CD4-positive, alpha-beta T cell treated with Interleukin-15 for 1 hour (primary cell): ENCODE measurements at places on chromosomes 12 and 14.

- DNase-seq = no peak
Measured at GRCh38 chr12:102957339-102958050, at the start of gene ASCL1. ASCL1 (plus strand) TSS chr12:102957674; CDS start chr12:102958245, 571 bp downstream.

DNA sequence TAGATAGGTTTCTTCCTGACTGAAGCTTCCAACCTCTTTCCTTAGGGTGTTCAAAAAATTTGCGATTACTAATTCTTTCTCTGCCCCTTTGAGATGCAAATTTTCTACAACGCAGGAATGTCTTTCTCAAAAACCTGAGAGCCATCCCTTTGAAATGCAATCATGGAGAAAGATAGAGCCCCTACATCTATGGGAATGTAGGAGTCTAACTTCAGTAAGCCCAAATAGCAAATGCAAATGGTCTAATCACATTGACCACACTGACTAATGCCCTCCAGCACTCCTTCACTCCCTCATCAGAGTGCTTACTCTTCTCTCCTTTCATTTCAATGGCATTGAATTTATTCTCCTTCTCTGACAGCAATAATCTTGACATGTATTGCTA lies 107.1 kb downstream of the SLC6A15 start:
- DNase-seq = no peak

GRCh38 chr12:89427508-89428156 lies 75.3 kb upstream of the DUSP6 start:
- DNase-seq = peak; percentile 29

DNA sequence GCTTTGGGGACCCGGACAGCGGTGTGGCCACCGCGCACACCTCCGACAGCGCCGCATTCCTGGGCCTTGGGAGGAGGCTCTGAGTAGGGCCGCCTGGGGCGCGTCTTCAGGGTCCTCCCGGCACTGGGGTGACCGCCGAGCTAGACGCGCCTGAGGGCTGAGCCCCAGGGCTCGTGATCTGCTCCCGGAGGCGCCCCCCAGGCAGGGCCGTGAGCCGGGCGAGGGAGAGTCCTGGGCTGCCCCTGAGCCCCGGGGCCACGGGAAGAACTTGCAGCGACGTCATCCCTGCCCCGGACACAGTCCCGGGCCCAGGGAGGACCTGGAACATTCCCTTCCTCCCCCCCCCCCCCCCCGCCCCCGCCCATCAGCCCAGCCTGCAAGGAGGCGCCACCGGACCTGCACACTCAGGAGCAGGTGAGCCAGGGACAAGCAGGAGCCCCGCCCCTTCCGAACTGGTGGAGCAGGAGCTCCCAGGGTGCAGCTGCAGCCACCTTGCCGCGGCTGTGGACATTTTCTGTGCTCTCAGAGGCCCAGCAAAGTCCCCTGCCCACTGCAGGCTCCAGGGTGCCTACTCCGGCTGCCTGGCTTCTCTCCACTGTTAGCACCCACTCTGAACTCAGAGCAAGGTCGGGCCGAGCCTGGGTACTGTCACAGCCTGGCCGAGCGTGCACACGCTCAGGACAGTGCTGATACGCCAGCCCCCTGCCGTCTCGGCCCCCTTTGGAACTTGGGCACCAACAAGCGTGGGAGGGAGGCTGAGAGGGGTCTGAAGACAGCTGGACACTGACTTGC lies 50.7 kb downstream of the A2M start:
- no peak for DNase-seq

DNA sequence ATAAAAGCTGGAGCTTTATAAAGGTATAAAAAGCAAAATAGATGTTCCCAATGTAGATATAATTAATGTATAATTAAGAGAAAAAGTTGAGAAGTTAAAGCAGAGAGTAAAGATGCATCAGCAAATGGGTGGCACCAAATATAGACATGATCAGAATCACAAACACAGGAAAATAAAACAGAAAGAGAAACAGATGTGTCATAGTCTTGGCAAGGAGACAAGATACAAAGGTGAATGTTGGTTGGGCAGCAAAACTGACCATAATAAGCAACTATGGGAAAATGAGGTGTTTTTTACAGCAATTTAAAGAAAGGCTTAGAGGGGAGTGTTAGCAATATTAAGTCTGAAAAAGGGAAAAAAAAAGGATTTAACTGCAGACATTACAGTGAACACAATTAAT lies 135.4 kb upstream of the CLEC14A start:
- DNase-seq = no peak

DNA sequence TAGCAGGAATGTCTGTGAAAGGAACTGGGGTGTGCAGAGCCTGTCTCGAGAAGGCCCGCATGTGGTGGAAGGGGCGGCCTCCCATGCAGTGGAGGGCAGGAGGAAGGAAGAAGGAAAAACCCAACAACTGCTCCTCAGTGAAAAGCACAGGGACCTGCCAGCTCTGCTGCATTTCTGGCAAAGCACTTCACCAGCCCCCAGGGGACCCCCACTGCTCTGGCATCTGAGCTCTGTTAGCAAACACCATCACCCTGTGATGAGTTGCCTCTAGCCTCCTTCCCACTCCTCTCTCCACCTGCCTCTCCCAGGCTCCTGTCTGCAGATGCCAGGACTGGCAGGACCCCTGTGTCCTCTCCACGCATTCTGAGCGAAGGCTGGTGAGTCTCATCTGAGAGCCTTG lies 69.0 kb upstream of the DDX11 start:
- DNase-seq = peak; percentile 10

GRCh38 chr12:105399428-105400081 lies 69.1 kb downstream of the C12orf75 start:
- DNase-seq = no peak

- no peak for DNase-seq
Measured at GRCh38 chr14:80867091-80867490, 74.4 kb downstream of the CEP128 start.

DNA sequence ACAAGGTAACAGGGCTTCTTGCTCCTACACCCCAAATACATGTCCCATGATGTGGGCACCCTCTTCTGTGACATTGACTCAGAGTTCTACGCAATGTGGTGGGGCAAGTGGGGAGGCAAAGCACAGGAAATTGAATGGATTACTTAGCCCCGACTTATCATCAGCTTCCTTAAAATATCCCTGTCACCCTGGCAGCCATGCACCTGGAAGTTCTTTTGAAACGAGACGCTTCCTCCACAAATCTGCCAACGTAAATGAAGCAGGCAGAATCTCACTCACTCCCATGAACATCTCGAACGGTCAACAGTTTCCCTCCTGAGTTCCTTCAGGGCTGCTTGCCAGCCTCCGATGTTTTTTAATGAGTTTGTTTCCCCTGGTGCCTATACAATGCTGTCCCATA lies 33.5 kb downstream of the RNFT2 start:
- no peak for DNase-seq

- DNase-seq = no peak
Measured at GRCh38 chr14:34937442-34937841, 45.4 kb upstream of the SRP54 start.

GRCh38 chr14:24072436-24072835 lies 1.1 kb downstream of the CPNE6 start:
- DNase-seq = no peak

DNA sequence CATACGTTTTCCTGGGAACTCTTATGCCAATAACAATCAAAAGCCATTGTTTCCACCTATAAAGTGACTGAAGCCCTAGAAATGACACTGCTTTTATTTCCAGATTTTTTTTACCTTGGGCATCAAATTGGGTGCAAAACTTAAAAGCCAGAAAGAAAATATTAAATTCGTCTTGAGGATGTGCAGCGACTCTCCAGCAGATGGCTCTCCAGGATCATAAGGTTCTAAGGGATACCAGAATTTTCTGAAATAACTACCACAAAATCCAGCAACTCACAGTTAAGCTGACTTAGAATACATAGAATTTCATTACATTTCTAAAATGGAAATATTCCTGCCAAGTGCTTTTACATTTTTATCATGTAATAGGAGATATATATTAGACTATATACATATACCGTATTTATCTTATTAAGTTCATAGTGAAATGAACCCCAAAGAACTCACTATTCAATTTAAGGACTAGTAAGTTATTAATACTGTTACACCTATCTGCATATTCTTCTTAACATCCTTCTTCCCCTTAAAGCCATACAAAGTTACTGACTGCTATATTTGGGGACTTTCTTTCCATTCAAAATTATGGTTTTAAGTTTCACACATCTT lies 44.0 kb downstream of the ARMH4 start:
- no peak for DNase-seq

GRCh38 chr12:3455312-3455711 lies 35.7 kb upstream of the PRMT8 start:
- no peak for DNase-seq

DNA sequence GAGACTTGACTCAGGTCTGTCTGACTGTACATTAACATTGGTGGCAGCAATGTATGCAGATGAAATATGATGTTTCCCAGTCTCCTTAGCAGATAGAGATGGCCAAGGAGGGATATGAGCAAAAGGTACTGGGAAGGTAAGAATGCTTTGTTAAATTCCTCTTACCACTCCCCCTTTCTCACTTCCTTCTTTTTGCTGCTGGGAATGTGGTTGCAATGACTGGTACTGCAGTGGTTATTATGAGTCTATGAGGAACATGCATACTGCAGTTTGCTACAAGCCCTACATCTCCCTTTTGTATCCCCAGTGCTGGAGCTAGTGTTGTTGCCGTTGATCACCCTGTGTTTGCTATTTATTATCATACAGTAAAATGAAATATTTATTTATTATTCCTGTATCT lies 35.9 kb downstream of the ALDH1L2 start:
- no peak for DNase-seq

- DNase-seq = no peak
Measured at GRCh38 chr14:71658261-71658860, 273.9 kb upstream of the RGS6 start.

DNA sequence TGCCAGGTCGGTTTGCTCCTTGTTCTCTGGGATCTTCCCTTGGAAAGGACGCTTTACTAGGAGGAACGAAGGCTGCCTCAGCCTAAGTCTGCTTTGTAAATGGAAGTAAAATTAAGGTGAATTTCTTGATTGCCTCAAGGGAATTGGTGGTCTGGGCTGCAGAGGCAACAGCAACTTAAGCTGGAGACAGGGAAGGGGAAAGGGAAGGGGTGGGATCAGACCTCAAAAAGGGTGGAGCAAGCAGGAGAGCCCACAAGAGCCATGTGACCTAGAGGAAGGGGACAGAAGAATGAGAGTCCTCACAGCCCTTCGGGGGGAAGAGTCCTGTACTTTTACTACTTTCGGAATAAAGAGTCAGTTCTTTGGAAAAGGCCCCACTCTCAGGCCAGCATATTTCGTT lies 147.9 kb downstream of the PPM1H start:
- no peak for DNase-seq

GRCh38 chr14:43204816-43205215 lies 1302.3 kb downstream of the FSCB start:
- no peak for DNase-seq

DNA sequence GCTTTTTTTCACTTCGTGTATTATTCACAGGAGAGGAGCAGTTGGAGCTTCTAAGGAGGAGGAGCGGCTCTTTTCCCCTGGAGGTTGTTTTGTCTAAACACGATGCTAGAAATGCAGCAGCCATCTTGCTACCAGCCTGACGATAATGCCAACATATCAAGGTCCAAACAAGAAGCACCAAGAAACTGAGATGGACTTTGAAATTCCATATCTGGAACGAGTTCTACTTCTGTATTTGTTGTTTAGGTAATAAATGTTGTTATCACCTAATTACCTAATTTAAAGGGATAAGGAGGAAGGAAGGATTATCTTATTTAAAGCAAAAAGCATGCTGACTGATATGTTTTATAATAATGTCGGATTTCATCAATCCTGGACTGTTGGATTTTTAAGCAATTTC lies 174.4 kb upstream of the TMPO start:
- no peak for DNase-seq
